ENCODE measurements at places on chromosomes 1 and 21.

GRCh38 chr1:86826856-86827255 lies 87.1 kb downstream of the SELENOF start:
- DNase-seq, result no peak

GRCh38 chr1:54275349-54275748 lies 75.4 kb downstream of the MRPL37 start:
- DNase-seq, result peak; percentile 78

DNA sequence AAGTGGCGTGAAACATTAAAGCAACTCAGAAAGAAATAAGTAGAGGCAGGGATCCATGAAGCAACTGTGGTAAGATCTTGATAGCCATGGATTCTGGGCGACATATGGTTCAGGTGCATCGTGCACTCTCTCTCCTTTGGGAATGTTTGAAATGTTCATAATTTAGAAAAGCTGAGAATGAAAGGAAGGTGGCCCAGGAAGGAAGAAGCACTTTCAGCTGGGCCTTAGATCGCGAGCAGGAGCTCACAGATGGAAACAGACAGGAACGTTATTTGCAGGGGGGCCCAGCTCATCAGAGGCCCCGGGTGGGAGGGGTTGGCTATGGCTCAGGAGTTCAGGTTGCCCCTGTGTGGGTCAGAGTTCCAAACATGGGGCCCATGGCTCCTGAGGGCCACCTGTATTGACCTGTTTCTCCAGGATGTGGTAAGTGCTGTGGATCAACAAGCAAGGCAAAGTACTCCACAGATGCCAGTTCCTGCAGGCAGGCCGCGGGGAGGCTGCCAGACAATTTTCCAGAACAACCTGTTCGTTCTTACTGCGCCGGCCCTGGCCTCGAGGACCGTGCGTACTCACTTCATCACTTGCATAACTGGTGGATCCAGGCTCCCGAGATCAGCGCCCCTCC lies 253.2 kb downstream of the TOMM20 start:
- peak; percentile 79 for DNase-seq

DNA sequence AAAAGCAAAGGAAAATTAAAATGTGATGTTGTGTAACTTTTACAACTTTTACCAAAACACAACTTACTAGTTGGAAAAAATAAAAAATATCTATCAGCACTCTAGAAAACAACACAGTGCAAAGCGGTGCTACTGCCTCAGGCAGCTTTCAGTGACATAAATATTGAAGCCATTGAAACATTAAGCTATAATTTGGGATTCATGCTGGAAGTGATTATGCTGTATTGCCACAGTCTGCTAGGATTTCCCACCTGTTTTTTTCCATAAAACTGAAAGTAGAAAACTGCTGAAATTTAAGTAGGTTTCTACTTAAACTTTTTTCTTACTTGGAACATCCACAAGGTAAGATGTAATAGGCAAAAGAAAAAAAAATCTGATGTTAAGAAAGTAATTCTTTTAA lies 674.4 kb downstream of the KCNT2 start:
- no peak for DNase-seq

DNA sequence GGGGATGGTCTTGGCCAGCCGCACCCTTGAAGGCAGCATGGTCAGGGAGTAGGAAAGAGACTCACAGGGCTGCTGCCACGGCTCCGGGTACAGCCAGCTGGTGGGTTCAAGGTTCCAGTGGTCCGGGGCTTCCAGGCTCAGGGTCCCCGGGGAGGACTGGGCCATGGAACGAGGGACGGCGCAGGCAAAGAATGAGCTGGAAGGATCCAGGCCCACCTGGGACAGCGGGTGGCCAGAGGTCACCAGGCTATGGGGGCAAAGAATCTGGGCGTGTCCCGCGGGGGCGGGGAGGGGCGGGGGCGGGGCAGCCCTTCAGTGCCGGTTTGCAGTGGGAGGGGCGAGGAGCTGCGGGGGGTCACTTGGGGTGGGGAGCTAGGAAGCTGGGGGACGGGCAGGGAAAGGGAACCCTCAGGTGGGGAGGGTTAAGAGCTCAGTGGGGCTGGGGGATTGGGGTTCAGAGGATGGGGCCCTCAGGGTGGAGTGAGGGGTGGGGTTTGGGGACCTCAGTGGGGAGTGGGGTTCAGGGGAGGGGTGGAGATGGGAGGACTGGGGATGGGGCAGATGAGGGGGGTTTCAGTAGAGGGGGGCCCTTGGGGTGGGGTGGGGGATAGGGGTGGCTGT lies at the start of gene DNMT3L:
Gene DNMT3L (minus strand): TSS at position 223 of the 621 bp plus-strand sequence. CDS start 638 bp downstream, outside the sequence.
- no peak for DNase-seq

DNA sequence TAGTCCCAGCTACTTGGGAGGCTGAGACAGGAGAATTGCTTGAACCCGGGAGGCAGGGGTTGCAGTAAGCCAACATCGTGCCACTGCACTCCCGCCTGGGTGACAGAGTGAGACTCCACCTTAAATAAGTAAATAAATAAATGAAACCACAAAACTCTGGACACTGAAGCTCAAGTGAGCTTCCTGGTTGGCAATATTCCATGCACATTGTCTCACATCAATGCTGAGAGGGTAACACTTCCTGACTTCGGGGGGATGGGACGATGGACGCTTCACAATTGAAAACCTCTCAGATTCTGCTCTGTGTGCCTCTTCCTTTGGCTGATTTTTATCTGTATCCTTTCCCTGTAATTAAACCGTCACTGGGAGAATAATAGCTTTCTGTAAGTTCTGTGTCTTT lies 70.0 kb upstream of the ZNF644 start:
- DNase-seq, result no peak

- DNase-seq, result peak; percentile 72
Measured at GRCh38 chr1:175154629-175155472, 37.7 kb downstream of the KIAA0040 start.

DNA sequence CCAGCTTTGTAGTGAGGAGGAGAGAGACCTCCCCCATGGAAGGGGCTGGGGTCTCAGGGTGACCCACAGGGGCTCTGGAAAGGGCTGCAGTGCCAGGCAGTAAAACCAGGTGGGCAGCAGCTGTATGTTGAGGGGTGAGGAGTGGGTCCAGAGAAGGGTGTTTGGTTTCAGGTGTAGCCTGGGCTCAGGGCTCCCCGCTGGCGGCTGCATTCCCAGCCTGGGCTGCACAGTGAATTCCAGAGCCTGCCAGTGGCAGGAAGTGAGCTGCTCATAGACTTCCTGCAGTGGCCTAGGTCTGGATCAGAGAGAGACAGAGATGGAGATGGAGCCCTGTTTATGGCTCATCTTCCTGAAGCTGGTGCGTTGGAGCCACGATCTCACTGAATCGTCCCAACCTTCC lies 356.4 kb downstream of the PTPRU start:
- no peak for DNase-seq

- no peak for DNase-seq
Measured at GRCh38 chr21:21969211-21969610, 971.0 kb downstream of the NCAM2 start.

GRCh38 chr1:168706391-168706992 lies 22.5 kb downstream of the DPT start:
- no peak for DNase-seq

DNA sequence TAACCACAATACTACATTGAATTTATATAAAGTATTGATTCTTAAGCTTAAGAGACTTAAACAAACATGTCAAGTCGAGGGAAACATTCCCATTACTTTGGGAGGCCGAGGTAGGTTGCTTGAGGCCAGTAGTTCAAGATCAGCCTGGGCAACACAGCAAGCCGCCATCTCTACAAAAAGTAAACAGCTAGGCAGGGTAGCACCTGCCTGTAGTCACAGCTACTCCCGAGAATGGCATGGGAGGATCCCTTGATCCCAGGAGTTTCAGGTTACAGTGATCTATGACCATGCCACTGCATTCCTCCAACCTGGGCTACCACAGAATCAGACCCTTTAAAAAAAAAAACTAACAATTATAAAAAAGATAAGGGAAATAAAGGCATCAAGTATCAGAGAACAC lies 50.4 kb downstream of the EIF4G3 start:
- no peak for DNase-seq

GRCh38 chr1:8147956-8148355 lies 121.8 kb upstream of the ERRFI1 start:
- no peak for DNase-seq

DNA sequence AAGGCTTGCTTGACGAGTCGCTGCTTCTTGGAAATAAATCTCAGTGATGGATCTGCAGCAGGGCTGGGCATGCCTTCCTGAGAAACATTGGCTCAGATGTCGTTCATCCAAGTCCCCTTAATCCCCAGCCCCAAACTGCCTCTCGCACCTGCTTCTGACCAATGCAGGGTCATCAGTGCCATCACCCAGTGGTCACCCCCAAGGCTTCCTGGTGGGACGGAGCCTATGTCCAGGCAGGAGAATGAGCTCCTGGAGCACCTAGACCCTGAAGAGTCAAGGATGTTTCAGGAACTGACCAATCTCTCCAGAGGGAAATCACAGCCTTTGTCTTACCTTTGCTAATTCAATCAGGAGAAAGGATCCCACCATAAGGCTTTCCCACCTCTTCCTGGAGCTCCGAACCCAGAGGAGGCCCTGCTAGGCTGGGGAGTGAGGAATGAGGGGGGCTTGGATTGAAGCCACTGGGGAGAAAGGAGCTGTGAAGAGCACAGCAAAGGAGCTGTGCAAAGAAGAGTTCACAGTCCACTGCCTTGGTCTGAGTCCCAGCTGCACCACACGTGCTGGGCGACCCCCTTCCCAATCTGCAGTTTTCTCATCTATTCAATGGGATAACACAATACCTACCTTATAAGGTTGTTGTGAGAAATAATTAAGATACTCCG lies 416.1 kb downstream of the NPHP4 start:
- no peak for DNase-seq

DNA sequence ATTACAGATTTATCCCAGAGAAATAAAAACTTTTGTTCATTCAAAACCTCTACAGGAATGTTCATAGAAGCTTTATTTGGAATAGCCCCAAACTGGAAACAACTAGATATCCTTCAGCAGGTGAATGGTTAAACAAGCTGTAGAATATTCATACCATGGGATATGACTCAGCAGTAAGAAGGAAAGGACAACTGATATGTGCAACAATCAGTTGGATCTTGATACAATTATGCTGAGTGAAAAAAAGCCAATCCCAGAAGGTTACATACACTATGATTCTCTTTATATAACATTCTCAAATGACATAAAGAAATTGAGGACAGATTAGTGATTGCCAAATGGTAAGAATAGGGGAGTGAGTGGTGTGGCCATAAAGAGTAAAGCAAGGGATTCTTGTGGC lies 376.7 kb downstream of the S1PR1 start:
- DNase-seq, result no peak

GRCh38 chr1:117838911-117839310 lies 90.5 kb downstream of the GDAP2 start:
- no peak for DNase-seq

DNA sequence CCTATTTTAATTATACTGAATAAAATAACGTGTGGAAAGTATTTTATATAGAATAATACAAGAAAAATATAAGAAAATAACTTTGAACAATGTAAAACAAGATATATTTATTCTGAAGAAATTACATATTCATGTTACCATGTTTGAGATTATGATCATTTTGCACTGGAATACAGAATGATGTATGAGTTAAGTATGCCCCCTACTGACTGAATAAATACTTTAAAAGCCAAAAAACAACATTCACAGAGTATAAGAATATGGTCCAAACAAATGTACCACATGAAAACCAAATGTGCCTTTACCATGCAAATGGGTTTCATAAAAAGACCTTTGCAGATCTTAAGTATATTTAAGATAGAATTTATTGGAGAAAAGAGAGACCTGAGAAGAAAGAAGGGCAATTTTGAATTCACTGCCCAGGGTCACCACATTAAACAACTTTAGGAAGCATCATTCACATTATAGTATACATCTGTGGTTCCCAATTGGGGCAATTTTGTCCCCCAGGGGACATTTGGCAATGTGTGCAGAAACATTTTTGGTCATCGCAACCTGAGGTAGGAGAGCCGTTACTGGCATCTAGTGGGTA lies 136.6 kb upstream of the GFI1 start:
- peak; percentile 14 for DNase-seq

DNA sequence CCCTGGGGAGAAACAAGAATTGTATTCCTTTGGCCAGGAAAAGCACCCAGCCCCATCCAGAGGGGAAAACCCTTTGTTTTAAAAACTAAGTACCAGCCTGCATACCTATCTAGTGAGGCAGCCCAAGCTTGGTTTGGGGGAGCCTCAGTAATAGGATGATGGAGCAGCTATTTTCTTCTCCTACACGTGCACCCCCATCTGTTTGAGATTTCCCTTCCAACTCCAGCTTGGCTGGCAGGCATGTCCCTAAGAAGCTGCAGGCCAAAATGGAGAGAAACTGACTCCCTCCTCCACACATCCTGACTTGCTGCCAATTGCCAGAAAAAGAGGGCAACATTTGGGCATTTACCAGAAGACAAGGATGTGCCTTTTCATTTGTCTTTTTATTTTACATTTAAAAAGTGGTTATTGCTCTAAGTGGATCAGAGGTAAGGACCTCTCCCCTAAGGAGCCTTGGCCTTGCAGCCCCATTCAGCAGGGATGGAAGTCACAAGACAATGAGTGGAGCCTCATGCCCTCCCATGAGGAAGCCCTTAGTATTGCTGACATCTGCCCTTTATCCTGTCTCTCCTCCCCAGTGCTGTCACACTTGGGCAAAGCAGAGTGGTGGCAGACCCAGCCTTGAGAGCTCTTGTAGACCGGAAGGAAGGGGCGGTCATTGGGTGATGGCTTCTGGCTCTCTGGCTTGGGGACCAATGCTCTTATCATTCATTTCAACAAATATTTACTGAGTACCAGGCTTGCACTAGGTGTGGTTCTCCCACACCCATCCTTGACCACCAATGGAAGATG lies 8.6 kb downstream of the FNDC5 start:
- DNase-seq, result peak; percentile 93

DNA sequence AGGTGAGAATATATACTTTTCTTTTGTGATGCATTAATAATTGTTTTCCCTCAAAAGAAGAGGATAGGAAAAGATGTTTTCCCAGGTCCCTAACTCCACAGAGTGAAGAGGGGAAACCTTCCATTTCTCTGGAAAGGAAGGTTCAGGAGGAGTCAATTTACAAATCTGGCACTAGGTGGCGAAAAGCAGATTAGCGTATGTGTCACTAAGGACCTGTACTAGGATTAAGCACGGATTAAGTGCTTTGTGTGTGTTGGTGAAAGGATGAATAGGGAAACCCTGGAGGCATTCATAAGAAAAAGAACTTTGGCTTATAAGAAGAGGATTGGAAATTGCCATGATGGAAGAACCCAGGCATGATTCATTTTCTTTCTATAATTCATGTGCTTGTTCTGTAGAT lies 410.1 kb upstream of the PLXNA2 start:
- peak; percentile 13 for DNase-seq

DNA sequence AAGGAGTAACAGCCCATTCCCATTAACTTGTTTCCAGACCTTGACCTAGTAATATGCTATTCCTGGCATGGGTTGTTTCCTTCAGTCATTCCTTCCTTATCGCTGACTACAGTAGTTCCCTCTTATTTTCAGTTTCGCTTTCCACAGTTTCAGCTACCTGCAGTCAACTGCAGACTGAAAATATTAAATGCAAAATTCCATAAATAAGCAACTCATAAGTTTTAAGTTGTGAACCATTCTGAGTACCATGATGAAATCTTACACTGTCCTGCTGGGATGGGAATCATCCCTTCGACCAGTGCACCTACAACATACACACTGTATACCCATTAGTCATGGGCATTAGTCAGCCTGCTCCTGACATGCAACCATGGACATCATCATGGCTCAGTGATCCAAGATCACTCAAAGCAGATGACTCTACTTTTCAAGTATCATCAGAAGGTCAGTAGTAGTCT lies 66.7 kb downstream of the CCDC30 start:
- DNase-seq, result no peak

Data from cerebellar cortex (tissue), 1 donor.